Thoracic aorta (tissue), 2 donors: ENCODE measurements at places on chromosomes 5 and 9. TPM values are rescaled to one million over a fixed set of nuclear protein-coding genes. Genes with fewer than 3 reads are reported as not detected.

Gene HMGCS1
- total RNA-seq = 17.6 TPM

Gene KIF4B
- total RNA-seq = not detected

Gene NPM1
- total RNA-seq = 1,895 TPM

Gene C5orf24
- 71.0 TPM for total RNA-seq

GRCh38 chr9:99433555-99433954, 211.5 kb downstream of the SEC61B start:
- peak; percentile 12 for DNase-seq

GRCh38 chr9:113178087-113178486, 27.3 kb downstream of the SLC31A2 start:
- no peak for DNase-seq

- DNase-seq = no peak
Observed at GRCh38 chr9:93486268-93486667, 32.9 kb upstream of the FAM120AOS start.

DNA sequence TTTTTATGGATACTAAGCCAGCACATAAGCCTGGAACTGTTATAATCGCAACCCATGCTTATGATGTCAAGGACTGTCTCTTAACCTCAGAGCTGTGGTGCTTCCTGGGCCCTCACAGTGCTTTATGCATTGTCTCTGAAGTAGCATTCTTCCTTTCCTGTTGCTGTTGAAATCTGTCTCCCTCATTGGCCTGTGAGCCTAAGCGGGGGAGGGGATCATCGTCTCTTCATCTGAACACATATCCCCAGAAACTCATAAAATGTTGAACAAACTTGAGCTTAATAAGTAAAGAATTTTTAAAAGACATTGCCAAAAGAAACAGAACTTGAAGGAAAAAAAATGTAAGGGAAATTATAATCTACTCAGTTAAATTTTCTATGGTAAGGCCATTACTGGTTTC, 80.3 kb downstream of the SGCD start:
- DNase-seq = no peak

DNA sequence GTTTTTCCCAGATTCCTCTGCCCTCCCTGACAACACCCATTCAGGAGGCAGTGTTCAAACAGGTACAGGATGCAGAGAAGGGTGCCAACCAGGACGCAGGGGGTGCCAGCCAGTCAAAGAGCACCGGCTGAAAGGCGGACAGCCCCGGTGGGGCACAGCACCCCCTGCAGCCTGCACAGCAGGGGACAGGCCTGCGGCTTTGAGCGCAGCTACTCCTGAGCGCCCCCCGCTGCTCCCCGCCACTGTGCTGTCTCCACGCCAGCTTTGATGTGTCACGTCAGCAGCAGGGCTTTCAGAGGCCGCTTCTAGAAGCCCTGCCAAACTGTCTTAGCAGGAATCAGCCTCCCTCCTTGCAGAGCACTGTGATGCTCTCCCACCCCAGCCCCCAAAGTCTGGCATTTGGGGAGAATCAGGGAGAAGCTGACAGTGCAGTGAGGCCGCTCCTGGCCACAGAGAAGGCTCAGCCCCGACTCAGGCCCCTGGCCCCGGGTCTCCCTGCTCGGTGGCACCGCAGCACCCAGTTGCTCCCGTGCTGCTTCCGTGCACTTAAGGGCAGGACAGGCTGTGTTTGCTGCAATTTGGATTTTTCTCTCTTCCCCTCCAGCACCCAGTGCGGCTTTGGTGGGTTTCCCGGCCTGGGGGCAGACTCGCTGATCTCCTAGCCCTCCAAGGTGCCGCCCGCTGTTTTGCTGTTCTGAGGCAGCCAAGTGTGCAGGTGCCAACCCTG, 20.3 kb downstream of the AK8 start:
- DNase-seq = no peak

DNA sequence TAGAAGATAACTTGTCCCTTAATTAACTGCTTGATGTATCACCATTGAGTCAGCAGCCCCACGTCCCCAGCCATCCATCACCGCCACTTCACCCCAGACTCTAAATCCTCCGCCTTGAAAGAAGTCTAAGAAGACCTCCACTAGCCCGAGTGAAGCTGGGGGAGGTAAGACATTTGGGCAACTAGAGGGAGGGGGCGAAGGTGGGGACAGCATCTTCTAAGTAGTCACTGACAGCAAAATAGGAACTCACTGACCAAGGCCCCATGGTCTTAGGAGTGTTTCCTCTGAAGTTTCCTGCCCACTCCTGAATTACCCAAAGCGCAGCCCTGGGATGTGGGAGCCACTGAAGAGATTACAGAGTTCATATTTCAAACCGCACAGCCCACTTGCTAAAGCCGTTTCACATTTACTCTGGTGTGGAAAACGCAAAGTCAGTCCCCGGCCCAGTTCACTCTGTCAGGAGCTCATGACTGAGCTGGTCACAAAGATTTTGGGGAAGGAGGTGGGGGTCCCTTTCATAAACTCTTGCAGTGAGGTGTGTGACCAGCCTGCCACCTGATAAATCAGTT, 107.4 kb downstream of the LHFPL2 start:
- no peak for DNase-seq

DNA sequence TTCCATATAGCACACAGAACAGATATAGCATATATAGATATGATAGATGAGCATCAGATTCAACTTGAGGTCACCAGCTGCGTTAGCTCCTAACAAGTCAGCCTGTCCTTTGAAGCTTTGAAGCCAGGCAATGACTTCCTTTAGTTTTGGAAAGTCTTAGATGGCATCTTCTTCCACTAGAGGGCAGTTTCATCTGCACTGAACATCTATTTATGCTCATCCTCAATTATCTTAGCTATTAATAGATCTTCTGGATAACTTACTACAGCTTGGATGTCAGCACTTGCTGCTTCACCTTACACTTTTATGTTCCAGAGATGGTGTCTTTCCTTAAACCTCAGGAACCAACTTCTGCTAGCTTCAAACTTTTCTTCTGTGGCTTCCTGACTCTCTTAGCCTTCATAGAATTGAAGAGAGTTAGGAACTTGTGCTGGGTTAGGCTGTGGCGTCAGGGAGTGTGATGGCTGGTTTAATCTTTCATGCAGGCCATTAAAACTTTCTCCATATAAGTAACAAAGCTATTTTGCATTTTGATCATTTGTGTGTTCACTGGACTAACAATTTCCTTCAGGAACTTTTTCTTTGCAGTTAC, 1401.4 kb downstream of the EFNA5 start:
- no peak for DNase-seq

DNA sequence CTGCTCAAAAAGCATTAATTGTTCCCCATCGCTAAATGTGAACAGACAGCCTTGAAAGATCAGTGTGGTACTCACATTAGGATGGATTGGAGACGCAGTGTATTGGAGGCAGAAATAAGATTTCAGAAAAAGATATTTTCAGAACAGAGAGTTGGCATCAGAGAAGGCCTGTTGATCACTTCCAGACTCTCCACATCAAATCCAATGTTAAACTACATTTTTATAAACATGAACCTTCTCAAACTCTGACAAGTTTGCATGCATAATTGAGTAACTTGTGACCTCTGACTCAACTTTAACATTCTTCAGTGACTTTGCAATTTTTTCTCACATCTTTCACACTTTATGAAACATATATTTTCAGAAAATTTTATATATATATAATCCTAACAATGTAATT, 919.6 kb upstream of the SEMA6A start:
- DNase-seq = no peak

DNA sequence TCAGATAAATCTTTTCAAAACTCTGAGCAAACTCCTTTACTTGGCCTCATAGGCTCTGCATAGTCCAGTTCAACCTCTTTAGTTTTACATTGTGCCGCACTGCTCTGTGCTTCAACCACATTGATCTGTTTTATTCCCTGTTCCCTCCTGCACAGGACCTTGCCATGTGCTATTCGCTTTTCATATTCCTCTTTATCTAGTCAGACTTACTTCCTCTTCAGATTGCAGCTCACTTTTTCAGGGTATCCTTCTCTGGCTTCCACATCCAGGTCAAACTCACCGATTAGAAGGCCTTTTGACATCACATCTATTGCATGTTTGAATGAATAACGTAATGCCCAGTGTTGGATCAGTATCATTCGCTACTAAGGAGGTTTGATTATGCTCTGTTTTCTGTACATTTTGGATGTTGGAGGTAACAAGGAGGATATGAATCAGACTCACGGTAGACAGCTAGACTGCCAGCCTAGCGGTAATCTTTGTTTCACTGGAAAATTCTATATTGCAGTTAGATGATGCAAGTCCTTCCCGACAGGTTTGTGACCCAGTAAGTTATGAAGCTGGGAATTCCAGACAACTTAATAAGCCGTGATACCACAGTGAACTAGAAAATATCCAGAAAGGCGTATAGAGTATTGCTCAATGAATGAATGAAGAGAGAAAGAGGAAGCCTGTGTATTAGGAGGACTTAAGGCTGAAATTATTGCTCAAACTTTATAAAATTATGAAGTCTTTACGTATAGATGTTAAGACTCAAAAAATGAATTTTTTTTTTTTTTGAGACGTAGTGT, 65.7 kb downstream of the IQGAP2 start:
- no peak for DNase-seq

DNA sequence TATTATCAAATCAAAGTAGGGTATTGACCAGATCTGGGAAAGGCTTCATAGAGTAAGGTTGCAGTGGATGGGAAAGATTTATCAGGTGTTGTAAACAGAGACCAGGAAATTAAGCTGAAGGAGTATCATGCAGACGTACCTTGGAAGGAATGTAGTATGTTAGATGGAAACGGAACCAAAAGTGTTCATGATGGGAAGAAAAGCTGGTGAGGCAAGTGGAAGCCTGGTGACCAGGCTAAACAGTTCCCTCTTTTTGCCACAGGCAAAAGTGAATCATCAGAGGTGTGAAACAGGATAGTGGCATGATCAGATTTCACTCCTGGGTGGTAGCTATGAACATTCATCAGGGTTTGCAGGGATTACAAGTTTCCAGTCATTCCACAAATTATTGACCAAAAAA, 780.1 kb upstream of the DMAC1 start:
- DNase-seq = no peak

DNA sequence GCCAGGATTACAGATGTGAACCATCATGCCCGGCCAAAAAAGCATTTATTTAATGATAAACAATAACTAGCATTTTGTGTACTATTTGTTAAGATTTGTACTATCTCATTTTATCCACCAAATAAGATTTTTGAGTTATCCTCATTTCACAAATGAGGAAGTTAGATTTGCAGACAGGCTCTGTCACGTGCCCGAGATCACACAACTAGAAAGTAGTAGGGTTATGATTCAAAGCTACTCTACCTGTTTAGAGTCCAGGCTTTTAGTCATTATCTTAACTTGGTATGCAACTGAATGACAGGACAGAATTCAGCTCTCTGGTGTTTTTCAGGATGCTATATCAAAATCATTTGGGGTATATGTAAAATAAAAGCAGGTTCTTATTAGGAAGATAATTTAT, 20.5 kb downstream of the RANBP17 start:
- no peak for DNase-seq

GRCh38 chr5:73740274-73740790, 114.3 kb downstream of the ARHGEF28 start:
- no peak for DNase-seq

DNA sequence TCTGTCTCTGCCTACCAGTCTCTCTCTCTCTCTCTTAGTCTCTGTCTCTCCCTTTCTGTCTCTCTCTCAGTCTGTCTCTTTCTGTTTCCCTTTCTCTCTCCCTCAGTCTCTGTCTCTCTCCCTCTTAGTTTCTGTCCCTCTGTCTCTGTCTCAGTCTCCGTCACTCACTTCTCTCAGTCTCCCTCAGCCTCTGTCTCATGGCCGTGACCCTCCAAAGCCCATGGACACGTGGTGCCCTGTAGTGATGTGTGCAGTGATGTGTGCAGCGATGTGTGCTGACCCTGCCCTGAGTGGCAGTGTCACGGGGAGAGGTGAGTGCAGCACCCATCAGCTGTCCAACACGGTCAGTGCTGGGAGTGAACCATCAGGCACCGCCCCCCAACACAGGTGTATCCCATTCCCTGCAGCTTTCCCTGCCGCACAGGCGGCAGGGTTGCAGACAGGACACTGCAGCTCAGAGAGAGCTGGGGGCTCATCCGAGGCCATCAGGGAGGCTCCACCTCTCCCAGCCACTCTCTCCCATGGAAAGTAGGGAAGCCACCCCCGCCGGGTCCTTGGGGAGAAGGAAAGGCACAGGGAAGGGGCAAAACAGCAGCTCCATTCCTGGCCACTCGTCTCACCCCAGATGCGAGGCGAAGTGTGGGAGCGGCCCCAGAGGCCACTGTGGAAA, 794 bp upstream of the LRRC14B start:
- DNase-seq = no peak

DNA sequence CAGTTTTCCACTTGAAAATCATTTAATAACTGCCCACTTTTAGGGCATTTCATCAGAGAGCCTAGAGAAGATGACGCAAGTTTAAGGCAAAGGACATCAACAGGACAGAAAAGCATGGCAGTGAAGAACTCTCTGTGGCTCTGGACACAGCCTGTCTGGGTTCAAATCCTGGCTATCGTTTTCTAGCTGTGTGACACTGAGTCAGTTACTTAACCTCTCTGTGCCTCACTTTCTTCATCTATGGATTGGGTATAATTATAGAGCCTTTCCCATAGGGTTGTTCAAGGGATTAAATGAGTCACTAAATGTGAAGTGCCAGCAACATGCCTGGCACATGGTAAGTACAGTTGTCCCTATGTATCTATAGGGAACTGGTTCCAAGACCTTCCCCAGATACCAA, 6.7 kb downstream of the MYO10 start:
- DNase-seq = no peak
